ENCODE measurements at places on chromosomes 6 and 20.

- DNase-seq, result no peak
These were observed 12.8 kb upstream of the PDYN start for GRCh38 chr20:2006452-2007361.

GRCh38 chr20:6044115-6044514 is 9.7 kb downstream of the LRRN4 start:
- no peak for DNase-seq

- DNase-seq, result no peak
These were observed 28.9 kb downstream of the SLC17A5 start for GRCh38 chr6:73624896-73625295.

- no peak for DNase-seq
These were observed 14.0 kb downstream of the MRPS18A start for GRCh38 chr6:43673444-43674084.

GRCh38 chr20:24492031-24492607 is 22.7 kb downstream of the SYNDIG1 start:
- DNase-seq, result no peak

GRCh38 chr6:55562318-55562717 is 16.7 kb downstream of the HMGCLL1 start:
- DNase-seq, result no peak

GRCh38 chr6:134253681-134254080 is 64.2 kb downstream of the SGK1 start:
- DNase-seq, result no peak
